ENCODE measurements at places on chromosomes 2 and 18. TPM values are rescaled to one million over a fixed set of nuclear protein-coding genes. Genes with fewer than 3 reads are reported as not detected.

PHOSPHO2 gene
- 1.9 TPM for total RNA-seq

CERS6 gene
- total RNA-seq: 17.6 TPM

MREG gene
- total RNA-seq: 37.4 TPM

TTC31 gene
- 19.9 TPM for total RNA-seq

FBXO15 gene
- 0.19 TPM for total RNA-seq

LINC00305 gene
- total RNA-seq: not detected

FARP2 gene
- 33.4 TPM for total RNA-seq

MC2R gene
- total RNA-seq: not detected

Data from esophagus squamous epithelium (tissue), 5 donors.